ENCODE measurements at places on chromosomes 1 and 21. TPM values are rescaled to one million over a fixed set of nuclear protein-coding genes. Genes with fewer than 3 reads are reported as not detected.

DNA sequence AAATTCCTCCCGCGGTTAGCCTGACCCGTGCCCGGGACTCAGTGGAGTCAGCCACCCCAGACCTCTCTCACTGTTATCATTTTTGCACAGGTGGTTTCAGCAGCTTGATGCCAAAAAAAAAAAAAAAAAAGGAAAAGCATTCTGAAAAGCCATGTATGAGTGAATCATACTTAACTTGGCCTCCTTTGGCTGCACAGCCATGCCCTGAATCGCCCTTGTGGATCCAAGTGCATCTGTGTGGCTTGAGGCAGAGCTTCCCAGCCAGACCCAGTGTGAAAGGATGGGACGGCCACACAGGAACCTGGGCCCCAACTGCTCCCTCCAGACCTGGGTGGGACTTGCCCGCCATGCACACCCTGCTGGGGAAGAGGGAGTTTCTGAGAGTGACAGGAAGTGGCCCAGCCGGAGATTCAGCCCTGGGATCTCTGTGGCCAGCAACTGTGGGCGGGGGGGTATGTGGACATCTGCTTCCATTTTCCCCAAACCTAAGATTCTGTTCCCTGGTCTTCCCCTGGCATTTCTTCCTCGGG lies 8.6 kb downstream of the YBEY start:
- H3K4me3 ChIP-seq = no peak overlapping the region
- H3K36me3 ChIP-seq = peaks cover 13% of the 10 kb centered on the region
- peaks cover 11% of the 10 kb centered on the region for H3K4me1 ChIP-seq
- no peaks in the 10 kb centered on the region for H3K27me3 ChIP-seq

GRCh38 chr1:27491748-27492700 lies 2.1 kb upstream of the WASF2 start:
- H3K36me3 ChIP-seq = no peaks in the 10 kb centered on the region
- H3K4me1 ChIP-seq = peaks cover 6% of the 10 kb centered on the region
- no peak overlapping the region for H3K4me3 ChIP-seq
- H3K27ac ChIP-seq = no peak overlapping the region
- DNase-seq = no peak

DNA sequence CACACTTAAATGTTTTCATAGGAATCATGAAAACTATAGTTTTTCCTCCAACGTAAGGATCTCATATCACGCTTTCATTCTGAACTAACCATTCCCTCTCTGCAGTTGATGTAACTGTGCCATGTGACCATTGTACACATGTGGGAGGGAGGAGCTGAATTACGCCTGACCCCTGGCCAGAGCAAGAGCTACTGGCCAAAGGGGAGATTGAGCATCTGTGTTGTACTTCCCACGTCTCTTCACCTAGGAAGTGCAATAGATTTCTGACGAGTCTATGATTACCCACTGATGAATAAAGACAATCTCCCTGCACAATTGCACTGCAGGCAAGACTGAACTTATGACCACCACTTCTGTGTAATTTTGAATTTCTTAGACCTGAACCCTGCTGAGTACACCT lies 24.0 kb downstream of the PTPRC start:
- DNase-seq = no peak
- H3K27me3 ChIP-seq = no peaks in the 10 kb centered on the region
- no peaks in the 10 kb centered on the region for H3K36me3 ChIP-seq
- peaks cover 3% of the 10 kb centered on the region for H3K4me1 ChIP-seq
- H3K27ac ChIP-seq = no peak overlapping the region

GRCh38 chr1:18736958-18737357 lies 106.3 kb downstream of the PAX7 start:
- H3K4me3 ChIP-seq = no peak overlapping the region
- no peaks in the 10 kb centered on the region for H3K4me1 ChIP-seq
- DNase-seq = no peak
- H3K27me3 ChIP-seq = peaks cover 2% of the 10 kb centered on the region
- H3K27ac ChIP-seq = no peak overlapping the region
- no peaks in the 10 kb centered on the region for H3K36me3 ChIP-seq

- DNase-seq = no peak
- H3K27me3 ChIP-seq = peaks cover 55% of the 10 kb centered on the region
- H3K36me3 ChIP-seq = no peaks in the 10 kb centered on the region
- no peaks in the 10 kb centered on the region for H3K4me1 ChIP-seq
Measured at GRCh38 chr21:42156690-42157605, 62.0 kb upstream of the ABCG1 start.

DNA sequence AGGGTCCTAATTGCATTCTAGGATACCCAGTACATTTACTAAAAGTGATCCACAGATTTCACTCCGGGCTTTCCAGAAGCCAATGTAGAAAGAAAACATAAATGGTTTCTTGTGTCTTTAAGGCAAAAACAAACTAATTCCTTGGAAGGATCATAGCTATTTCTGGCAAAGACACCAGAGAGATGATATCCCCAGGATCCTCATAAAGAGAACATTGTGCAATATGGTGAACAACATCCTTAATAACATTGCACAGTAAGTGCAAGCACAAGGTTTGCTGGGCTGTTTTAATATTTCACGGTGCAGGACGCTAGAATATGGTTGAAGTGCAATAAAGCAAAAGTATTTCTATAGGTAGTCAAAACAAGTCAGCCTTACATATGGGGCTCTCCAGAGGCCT lies 83.0 kb downstream of the NTPCR start:
- no peaks in the 10 kb centered on the region for H3K27me3 ChIP-seq
- H3K27ac ChIP-seq = no peak overlapping the region
- H3K36me3 ChIP-seq = no peaks in the 10 kb centered on the region
- no peak overlapping the region for H3K4me3 ChIP-seq
- no peaks in the 10 kb centered on the region for H3K4me1 ChIP-seq

GRCh38 chr1:1330366-1331067 lies 563 bp upstream of the TAS1R3 start:
- no peaks in the 10 kb centered on the region for H3K27me3 ChIP-seq
- no peak overlapping the region for H3K4me3 ChIP-seq
- H3K36me3 ChIP-seq = peaks cover 10% of the 10 kb centered on the region
- no peak overlapping the region for H3K27ac ChIP-seq

DNA sequence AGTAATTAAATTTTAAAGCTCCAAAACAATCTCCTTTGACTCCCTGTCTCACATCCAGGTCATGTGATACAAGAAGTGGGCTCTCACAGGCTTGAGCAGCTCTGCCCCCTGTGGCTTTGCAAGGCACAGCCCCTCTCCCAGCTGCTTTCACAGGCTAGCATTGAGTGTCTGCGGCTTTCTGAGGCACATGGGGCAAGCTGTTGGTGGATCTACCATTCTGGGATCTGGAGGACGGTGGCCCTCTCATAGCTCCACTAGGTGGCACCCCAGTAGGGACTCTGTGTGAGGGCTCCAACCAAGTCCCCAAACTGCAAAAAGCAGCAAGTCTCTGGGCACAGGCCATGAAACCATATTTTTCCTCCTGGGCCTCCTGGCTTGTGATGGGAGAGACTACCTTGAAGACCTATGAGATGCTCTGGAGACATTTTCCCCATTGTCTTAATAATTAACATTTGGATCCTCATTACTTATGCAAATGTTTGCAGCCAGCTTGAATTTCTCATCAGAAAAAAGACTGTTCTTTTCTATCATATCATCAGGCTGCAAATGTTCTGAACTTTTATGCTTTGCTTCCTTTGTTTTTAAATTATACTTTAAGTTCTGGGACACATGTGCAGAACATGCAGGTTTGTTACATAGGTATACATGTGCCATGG lies 554.1 kb upstream of the OLFM3 start:
- peak; percentile 9 for DNase-seq
- no peaks in the 10 kb centered on the region for H3K36me3 ChIP-seq
- no peak overlapping the region for H3K4me3 ChIP-seq
- H3K4me1 ChIP-seq = no peaks in the 10 kb centered on the region
- no peak overlapping the region for H3K27ac ChIP-seq

- no peaks in the 10 kb centered on the region for H3K36me3 ChIP-seq
- no peak overlapping the region for H3K27ac ChIP-seq
- no peaks in the 10 kb centered on the region for H3K27me3 ChIP-seq
- no peak for DNase-seq
- peaks cover 16% of the 10 kb centered on the region for H3K4me1 ChIP-seq
Measured at GRCh38 chr21:36431252-36431651, 46.1 kb downstream of the CHAF1B start.

DNA sequence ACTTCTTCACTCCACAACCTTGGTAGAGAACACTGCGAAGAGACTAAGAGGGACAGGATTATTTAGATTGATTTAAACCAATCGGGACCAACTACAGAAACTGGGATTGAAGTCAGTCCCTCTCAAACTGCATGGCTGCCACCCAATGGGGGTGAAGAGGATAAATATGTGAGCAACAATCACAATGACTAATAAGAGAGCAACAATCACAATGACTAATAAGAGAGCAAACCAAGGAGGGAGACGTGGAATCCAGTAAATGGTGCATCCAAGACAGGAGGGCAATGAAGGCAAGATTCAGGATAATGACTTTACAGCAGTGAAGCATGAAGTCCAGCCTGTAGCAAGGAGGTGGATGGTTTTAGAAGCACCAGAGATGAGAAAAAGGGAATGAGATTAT lies 322.8 kb downstream of the TTLL7 start:
- no peaks in the 10 kb centered on the region for H3K4me1 ChIP-seq
- no peak overlapping the region for H3K27ac ChIP-seq
- no peak for DNase-seq
- H3K4me3 ChIP-seq = no peak overlapping the region

DNA sequence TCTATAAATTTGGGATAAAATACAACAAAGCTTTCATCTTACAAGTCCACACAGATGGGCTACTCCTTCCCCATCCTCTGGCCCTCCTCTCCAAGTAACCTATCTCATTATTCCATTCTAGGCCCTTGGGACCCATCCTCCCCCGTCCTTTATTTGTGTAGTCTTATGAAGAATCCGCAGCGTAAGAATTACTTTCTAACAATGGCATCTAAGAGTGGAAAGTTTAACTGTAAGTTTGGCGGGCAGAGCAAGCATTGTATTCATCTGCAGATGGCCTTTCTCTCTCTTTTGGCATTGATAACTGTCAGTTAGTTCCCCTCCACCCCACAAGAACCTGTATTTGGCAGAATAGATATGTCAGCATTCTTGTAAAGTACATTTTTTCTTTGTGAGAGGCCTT lies 91.9 kb upstream of the TSPAN2 start:
- H3K4me3 ChIP-seq = no peak overlapping the region
- no peaks in the 10 kb centered on the region for H3K36me3 ChIP-seq
- DNase-seq = no peak
- H3K27ac ChIP-seq = no peak overlapping the region

GRCh38 chr1:36963006-36963405 lies 71.3 kb downstream of the GRIK3 start:
- H3K27ac ChIP-seq = no peak overlapping the region
- H3K4me1 ChIP-seq = no peaks in the 10 kb centered on the region
- H3K27me3 ChIP-seq = no peaks in the 10 kb centered on the region
- H3K36me3 ChIP-seq = no peaks in the 10 kb centered on the region

GRCh38 chr1:918843-919242 lies 4.9 kb upstream of the SAMD11 start:
- H3K36me3 ChIP-seq = peaks cover 2% of the 10 kb centered on the region
- no peaks in the 10 kb centered on the region for H3K27me3 ChIP-seq

GRCh38 chr1:8639148-8639547 lies 178.3 kb downstream of the RERE start:
- no peak overlapping the region for H3K27ac ChIP-seq
- peaks cover 6% of the 10 kb centered on the region for H3K4me1 ChIP-seq
- no peak for DNase-seq
- H3K4me3 ChIP-seq = no peak overlapping the region
- H3K36me3 ChIP-seq = peaks cover 2% of the 10 kb centered on the region
- H3K27me3 ChIP-seq = no peaks in the 10 kb centered on the region

GRCh38 chr1:56901716-56902115 lies 47.1 kb downstream of the C8A start:
- no peak overlapping the region for H3K27ac ChIP-seq
- peak; percentile 58 for DNase-seq
- no peak overlapping the region for H3K4me3 ChIP-seq
- no peaks in the 10 kb centered on the region for H3K36me3 ChIP-seq
- peaks cover 10% of the 10 kb centered on the region for H3K4me1 ChIP-seq
- no peaks in the 10 kb centered on the region for H3K27me3 ChIP-seq

DNA sequence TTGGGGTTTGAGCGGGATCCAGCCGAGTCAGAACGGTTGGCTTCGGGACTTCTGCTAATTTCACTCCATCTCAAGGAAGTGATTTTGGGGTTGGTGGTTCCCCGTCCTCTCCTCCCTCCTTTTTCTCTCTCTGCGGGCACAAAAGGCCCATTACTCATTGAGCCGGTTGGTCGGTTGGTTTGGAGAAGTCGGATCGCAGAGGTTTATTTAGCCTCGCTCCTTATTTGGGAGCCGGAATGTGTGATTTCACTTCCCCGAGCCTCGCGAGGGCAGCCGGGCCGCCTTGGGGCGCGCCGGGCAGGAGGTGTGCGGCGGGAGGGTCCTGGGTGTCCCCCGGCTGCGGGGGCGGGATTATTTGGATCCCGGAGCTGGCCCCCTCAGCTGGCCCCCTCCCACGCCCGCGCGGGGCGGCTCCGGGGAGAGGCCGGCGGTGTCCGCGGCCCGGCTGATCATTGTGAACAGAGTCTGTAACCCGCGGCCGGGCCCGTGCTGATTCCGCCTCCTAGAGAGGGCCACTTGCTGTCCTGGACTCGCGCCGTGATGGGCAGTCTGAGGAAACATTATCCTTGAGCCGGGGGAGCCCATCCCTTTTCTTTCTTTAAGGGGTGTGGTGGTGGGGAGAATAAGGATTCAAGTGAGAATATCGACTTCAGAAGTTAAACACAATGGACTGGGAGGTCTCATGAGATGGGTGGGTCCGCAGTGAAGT lies 1.2 kb downstream of the MAPKAPK2 start:
- H3K4me3 ChIP-seq = peak overlapping the region; percentile 88
- H3K36me3 ChIP-seq = no peaks in the 10 kb centered on the region
- H3K27ac ChIP-seq = peak overlapping the region; percentile 99
- H3K4me1 ChIP-seq = peaks cover 28% of the 10 kb centered on the region

Gene PTPN22
- 0.14 TPM for polyA plus RNA-seq

Gene KRTAP12-2
- polyA plus RNA-seq = not detected

Gene LHX8
- not detected for polyA plus RNA-seq

Gene CD5L
- not detected for polyA plus RNA-seq

Gene ITLN2
- not detected for polyA plus RNA-seq

Gene KRTAP11-1
- polyA plus RNA-seq = not detected

Gene SERINC2
- 59.5 TPM for polyA plus RNA-seq

All from IMR-90 (cell line).